NCI-H345 (cell line): ENCODE measurements at places on chromosomes 1 and 21.

DNA sequence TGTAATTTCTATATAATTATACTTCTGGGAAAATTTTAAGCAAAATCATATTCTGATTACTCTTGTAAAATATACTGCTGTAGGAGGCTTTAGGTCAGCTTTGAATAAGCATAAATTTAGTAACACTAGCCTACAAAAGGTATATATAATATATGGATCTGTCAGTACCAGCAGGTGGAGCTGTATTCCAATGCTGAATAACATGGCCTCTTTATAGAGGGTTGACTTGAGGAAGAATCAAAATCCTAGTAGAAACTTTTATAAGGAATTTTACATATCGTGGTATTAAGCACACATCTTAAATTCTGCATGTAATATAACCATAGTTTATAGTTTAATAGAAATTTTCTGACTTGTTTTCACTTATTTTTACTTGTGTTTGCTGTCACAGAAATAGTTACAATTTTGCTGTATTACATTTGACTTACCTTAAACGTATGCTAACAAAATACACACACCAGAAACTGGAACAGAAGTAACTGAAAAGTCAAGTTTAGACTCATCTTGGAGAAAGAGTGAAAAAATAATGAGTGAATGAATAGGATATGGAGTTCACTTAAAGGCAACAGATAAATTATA lies 79.3 kb downstream of the HMCN1 start:
- peak; percentile 50 for DNase-seq

DNA sequence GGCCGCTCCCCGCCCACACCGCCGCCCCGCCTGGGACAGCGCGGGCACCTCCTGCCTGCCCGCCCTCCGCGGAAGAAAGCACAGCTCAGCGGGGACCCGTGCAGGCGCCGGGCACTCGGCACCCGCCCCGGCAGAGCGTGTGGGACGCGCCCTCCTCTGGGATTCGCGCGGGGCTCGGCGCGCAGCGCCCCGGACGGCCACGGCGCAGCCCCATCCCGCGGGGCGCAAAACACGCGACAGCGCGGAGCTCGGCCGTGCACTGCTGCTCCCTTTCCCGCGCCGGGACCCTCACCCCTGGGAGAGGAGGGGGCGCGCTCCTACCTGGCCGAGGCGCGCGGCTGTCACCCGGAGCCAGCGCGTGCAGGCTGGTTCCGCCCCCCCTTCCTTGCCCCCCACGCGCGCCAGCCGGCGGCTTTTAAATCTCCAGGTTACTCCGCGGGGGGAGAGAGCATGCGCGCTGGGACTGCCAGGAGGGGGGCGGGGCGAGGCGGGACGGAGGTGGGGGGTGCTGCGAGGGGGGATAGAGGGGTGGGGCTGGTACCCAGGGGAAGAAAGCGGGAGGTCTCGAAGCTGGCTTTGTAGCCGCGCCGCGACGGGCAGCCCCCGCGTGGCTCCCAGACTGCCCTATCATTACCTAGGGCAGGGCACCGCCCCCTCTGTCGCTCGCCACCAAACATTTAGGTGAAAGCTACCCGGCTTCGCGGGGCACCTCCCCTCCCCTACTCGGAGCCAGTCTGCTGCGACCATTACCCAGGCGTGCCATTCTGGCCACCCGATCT lies at the start of gene SLC45A3:
Gene SLC45A3, minus strand, starts transcription at position 437 of the 779 bp plus-strand sequence. CDS start 15,853 bp downstream, outside the sequence.
- DNase-seq, result peak; percentile 65

DNA sequence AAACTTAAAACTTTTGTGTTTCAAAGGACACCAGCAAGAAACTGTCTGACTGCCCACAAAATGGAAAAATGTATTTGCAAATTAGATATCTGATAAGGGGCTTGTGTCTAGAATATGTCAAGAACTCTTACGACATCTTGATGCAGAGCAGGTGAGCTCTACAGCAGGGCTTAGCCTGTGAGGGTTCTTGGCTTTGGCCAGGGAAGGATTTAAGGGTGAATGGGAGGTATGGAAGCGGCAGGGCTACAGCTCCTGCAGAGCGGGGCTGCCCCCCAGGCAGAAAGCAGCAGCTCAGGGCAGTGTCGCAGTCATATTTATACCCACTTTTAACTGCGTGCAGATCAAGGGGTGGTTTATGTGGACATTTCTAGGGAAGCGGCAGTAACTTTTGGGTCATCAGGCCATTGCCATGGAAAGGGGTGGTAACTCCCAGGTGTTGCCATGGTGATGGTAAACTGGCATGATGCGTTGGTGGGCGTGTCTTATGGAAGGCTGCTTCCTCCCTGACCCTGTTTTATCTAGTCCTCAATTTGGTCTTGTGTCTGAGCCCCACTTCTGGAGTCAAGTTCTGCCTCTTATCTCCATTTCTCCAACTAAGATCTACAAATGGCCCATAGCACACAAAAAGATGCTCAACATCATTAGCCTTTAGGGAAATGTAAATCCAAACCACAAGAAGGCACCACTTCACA lies 23.2 kb downstream of the MORN1 start:
- no peak for DNase-seq

- DNase-seq, result no peak
Measured at GRCh38 chr1:207331354-207332313, 10.2 kb downstream of the CD55 start.

DNA sequence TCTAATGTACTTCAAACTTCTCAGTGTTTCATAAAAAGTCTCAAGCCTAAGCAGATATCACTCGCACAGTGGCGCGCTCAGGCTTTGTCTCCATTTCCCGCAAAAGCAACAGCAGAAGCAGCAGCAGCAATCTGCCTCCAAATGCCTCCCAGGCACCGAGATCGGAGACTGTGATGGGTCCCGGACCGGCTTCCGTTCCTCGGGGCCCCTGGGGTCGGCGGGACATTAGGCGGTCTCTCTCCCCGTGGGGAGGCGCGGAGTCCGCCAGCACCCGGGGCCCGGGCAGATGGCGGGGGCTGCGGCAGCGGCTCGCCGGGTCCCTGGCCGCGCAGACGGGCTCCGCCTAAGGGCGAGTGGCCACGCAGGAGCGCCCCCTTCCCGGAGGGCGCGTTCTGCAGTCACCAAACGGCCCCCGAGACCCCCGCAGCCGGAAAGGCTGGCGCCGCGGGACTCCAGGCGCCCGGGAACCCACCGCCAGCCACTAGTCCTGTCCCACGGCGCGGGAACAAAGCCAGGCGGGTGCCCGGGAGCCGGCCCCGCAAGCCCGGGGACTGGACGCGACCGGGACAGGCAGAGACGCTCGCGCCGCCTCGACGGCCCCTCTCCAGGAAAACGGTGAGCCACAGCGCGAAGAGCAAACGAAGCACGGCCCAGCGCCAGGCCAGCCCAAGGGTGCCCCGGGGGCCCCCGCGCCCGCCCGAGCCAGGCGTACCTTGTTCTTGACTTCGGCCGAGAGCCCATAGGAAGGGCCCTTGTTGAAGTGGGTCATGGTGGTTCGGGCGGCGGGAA lies 590 bp downstream of the CNN3 start:
- DNase-seq, result peak; percentile 59

GRCh38 chr1:37673920-37674319 lies 18.4 kb upstream of the CDCA8 start:
- no peak for DNase-seq

GRCh38 chr21:39441502-39442475 lies 3.8 kb downstream of the LCA5L start:
- DNase-seq, result peak; percentile 18

- no peak for DNase-seq
Measured at GRCh38 chr1:182459949-182460348, 10.0 kb downstream of the RGSL1 start.

DNA sequence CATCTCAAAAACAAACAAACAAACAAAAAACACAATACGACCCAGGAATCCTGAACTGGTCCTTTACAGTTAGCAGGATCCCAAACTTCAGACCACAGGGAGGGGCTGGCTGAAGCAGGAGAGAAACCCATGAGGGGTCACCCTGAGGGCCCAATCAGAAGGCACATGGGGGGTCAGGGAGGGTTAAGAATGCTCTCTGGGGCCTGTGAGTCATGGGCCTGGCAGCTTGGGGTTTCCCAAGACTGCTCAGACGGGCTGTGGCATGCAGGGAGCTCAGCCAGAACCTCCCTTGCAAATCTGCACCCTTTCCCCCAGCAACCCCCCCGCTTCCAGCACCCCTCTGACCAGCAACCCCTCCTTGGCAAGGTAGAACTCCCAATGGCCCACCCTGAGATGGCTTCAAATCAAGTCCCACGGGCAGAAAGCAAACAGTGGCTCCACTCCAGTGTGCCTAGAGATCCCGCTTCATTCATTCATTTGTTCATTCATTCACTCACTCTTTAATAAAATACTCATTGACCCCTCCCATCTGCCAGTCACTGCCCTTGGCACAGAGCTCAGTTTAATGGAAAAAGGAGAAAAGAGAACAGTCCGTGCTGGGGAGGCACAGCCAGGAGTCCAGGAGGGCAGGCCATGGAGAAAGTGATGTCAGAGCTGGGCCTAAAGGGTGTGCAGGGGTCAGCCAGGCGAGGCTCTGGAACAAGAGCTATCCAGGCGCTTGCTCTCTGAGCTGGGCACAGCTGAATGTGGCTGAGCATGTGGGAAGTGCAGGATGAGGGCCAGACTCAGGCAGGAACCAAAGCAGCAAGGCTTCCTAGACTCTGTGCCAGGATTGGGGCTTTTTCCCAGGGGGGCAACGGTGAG lies 8.2 kb downstream of the UQCRHL start:
- DNase-seq, result no peak

DNA sequence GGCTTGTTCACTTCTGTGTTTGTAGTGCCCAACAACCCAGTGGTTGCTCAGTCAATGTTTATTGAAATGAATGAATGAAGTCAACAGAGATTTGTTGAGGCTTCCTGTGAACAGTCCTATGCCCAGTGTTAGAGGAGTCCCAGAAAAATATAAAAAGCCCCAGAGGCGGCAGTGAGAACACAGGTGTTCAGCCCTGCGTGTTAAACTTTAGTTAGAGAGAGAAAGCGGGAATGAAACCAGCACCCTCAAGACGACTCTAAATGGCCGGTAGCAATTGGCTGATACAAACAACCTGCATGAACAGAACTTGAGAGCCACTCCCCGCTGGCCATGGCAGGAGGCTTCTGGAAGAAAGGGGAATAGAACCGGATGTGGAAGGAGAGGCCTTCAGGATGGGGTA lies 22.6 kb downstream of the TMEM51 start:
- no peak for DNase-seq

DNA sequence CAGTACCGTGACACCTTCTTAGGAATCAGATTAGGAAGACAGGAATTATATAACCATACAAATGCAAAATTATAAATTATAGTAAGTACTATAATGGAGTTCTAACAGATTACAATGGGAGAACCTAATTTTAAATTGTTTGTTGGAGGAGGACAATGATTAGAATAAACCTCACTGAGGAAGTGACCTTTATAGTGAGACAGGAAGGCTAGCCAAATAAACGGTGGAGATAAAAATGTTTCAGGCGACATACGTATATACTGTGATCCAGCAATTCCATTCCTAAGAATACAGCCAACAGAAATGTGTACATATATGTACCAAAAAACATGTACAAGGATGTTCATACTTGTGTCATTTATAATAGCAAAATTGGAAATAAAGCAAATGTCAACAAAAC lies 15.2 kb downstream of the SYNJ1 start:
- DNase-seq, result no peak

DNA sequence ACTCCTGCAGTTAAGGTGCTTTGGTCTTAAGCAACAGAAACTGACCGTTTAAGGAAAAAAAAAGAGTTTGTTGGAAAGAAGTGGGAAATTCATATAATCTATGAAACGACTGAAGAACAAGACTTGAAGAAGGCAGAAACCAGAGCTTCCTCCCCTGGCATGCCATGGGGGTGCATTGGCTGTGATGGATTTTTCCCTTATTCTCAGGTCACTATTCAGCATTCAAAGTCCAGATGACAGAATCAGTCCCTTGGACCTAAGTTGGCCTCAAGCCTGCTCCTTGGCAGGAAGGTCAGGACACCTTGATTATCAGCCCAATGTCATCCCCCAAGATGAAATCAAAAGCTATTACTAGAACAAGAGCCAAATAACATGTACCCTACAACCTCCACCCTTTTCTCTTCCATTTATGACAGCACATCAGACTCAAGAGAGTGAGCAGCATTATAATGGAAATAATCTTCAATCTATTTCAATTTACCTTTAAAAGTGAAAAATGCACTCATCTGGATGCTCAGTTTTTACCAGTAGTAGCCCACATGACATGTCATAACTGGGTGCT lies 15.8 kb upstream of the TMEM9 start:
- no peak for DNase-seq

GRCh38 chr1:200027264-200027823 lies at the start of gene NR5A2:
Gene NR5A2, plus strand, starts transcription at chr1:200027710. Its CDS starts 138 bp downstream, at chr1:200027848.
- DNase-seq, result no peak

- peak; percentile 57 for DNase-seq
Measured at GRCh38 chr1:43934101-43934985, 742 bp downstream of the ARTN start.

GRCh38 chr1:182357913-182358312 lies 33.7 kb downstream of the GLUL start:
- peak; percentile 67 for DNase-seq

DNA sequence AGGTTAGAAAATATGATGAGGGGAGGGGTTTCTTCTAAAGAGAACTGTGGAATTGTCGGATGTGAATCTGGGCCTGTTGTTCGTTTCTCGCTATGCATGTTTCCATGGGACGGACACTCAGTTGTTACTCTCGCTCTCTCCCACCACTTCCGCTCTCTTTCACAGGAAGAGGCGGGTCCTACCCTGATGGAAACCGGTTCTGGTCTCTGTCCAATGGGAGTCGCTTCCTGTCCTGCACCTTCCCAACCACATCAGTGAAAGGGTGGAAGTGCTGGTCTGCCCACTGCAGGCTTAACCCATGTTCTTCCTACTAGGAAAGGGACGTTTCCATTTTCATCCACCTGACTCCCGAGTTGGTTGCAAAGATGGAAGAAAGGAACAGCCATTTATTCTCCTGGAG lies 119.4 kb downstream of the KCNJ15 start:
- DNase-seq, result no peak

GRCh38 chr1:38268226-38268625 lies 221.6 kb upstream of the POU3F1 start:
- DNase-seq, result no peak

DNA sequence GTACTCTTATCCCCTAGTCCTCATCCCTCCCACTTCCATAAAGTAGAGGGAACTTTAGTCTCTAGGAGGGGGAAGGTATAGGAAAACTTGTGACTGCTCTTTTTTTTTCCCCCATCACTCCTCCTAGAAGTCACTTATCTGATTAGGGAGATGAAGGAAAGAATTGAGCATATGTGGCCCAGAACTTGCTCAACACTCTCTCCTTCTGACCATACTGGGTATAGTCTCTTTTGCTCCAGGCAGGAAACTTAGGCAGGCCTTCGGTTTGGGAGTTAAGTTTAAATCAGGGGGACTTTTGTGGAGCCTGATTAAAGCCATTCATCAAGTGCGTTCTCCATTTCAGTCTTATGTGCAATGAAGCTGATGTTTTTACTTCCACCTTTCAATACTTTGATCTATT lies 5.8 kb downstream of the UBE2U start:
- no peak for DNase-seq
